Mononuclear cell (primary cell): ENCODE measurements at places on chromosomes 16 and 17. TPM values are rescaled to one million over a fixed set of nuclear protein-coding genes. Genes with fewer than 3 reads are reported as not detected.

ENPP7 gene
- not detected for total RNA-seq

ARHGAP23 gene
- total RNA-seq = 0.94 TPM

HOXB5 gene
- total RNA-seq = not detected

VWA3A gene
- total RNA-seq = 0.10 TPM

CARHSP1 gene
- total RNA-seq = 22.4 TPM

C17orf107 gene
- total RNA-seq = 26.4 TPM

EME1 gene
- 0.52 TPM for total RNA-seq

DNAAF1 gene
- 25.3 TPM for total RNA-seq

ABCC11 gene
- 0.52 TPM for total RNA-seq

HEXD gene
- 16.0 TPM for total RNA-seq

SLC16A5 gene
- 13.0 TPM for total RNA-seq

MRM3 gene
- total RNA-seq = 40.9 TPM

CMTM4 gene
- 2.0 TPM for total RNA-seq

PTRH2 gene
- total RNA-seq = 6.9 TPM

LLGL2 gene
- 13.2 TPM for total RNA-seq

KRT12 gene
- total RNA-seq = not detected

CCDC78 gene
- 1.0 TPM for total RNA-seq

PERCC1 gene
- 0.84 TPM for total RNA-seq

HID1 gene
- 3.1 TPM for total RNA-seq

C17orf75 gene
- 5.8 TPM for total RNA-seq

PPY gene
- total RNA-seq = not detected

FAM20A gene
- 2.4 TPM for total RNA-seq

PPP1R1B gene
- total RNA-seq = not detected

PPP1R27 gene
- not detected for total RNA-seq

ANKRD40CL gene
- 0.21 TPM for total RNA-seq

CYB5B gene
- 23.4 TPM for total RNA-seq

SLC16A13 gene
- total RNA-seq = 0.42 TPM

SMG6 gene
- total RNA-seq = 21.8 TPM

SMARCD2 gene
- total RNA-seq = 56.0 TPM

NUFIP2 gene
- total RNA-seq = 99.6 TPM
